T-cell (primary cell): ENCODE measurements at places on chromosomes 2 and 18. TPM values are rescaled to one million over a fixed set of nuclear protein-coding genes. Genes with fewer than 3 reads are reported as not detected.

LBH gene
- 323 TPM for total RNA-seq

PRKRA gene
- total RNA-seq = 97.0 TPM

CCDC85A gene
- total RNA-seq = not detected

SERPINB3 gene
- total RNA-seq = not detected

CRYBA2 gene
- not detected for total RNA-seq

C2orf80 gene
- total RNA-seq = not detected

GRCh38 chr2:76295762-76296161 is 585.0 kb upstream of the GCFC2 start:
- no peaks in the 10 kb centered on the region for H3K27me3 ChIP-seq
- H3K4me3 ChIP-seq = no peak overlapping the region
- DNase-seq = no peak
- H3K4me1 ChIP-seq = no peaks in the 10 kb centered on the region
- no peaks in the 10 kb centered on the region for H3K36me3 ChIP-seq
- no peak overlapping the region for H3K27ac ChIP-seq

GRCh38 chr18:49030692-49031443 is 80.1 kb upstream of the SMAD7 start:
- no peak for DNase-seq
- no peaks in the 10 kb centered on the region for H3K27me3 ChIP-seq
- H3K4me3 ChIP-seq = no peak overlapping the region
- no peak overlapping the region for H3K27ac ChIP-seq

GRCh38 chr18:70158992-70159717 is 46.3 kb downstream of the RTTN start:
- H3K36me3 ChIP-seq = peaks cover 22% of the 10 kb centered on the region
- H3K4me1 ChIP-seq = no peaks in the 10 kb centered on the region
- H3K27ac ChIP-seq = no peak overlapping the region
- no peaks in the 10 kb centered on the region for H3K27me3 ChIP-seq

DNA sequence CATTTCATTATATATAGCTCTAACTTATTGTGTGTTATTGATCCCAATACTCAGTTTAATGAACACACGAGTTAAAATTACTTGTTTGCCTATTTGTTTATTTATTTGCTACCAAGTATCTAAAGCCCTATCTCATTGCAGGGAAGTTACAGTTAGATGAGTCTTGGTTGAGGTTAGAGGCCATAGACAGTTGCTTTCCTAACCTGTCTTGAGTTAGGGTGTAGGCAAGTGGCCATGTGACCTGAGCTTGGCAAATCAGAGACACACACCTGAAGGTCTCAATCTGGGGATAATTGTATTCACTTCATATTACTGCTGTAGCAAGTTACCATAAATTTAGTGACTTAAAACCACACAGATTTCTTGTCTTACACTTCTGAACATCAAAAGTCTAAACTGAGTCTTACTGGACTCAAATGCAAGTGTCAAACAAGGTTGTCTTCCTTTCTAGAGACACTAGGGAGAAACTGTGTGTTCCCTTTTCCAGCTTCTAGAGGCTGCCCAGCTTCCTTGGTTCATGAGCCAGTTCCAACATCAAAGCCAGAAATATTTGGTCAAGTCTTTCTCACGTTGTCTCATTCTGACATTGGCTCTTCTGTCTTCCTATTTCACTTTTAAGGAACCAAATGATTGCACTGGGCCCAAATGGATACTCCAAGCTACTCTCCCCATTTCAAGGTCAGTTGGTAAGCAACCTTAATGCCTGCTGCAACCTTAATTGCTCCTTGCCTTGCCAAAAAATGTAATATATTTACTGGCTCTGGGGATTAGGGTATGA is 39.7 kb downstream of the COL3A1 start:
- DNase-seq = no peak
- no peak overlapping the region for H3K27ac ChIP-seq
- no peaks in the 10 kb centered on the region for H3K4me1 ChIP-seq
- no peak overlapping the region for H3K4me3 ChIP-seq

GRCh38 chr18:7417727-7418126 is 149.4 kb upstream of the PTPRM start:
- H3K27ac ChIP-seq = no peak overlapping the region
- no peaks in the 10 kb centered on the region for H3K4me1 ChIP-seq
- DNase-seq = no peak
- H3K36me3 ChIP-seq = no peaks in the 10 kb centered on the region
- H3K4me3 ChIP-seq = no peak overlapping the region

GRCh38 chr2:42618116-42618515 is 49.7 kb downstream of the MTA3 start:
- H3K27me3 ChIP-seq = no peaks in the 10 kb centered on the region
- H3K4me1 ChIP-seq = no peaks in the 10 kb centered on the region
- H3K27ac ChIP-seq = no peak overlapping the region

DNA sequence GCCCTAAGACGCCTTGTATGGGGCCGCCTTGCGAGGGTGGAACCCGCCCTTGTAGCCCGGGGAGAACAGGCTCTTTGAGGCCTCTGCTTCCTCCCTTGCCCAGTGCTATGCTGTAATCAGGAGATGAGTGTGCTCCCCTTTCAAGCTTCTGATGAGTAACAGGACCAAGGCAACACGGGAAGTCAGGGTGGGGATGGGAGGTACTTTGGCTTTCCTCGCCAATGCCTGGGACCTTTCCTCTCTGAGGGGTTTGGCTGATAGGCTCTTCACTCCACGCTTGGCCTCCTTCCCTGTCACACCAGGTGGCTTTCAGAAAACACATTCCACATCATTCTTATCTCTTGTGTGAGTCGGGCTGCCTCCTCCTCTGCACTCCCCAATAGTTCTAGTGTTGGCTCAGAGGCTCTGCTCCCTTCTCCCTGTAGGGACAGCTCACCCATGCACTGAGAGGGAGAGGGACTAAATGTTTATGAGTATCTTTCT is 223.7 kb upstream of the TRIB2 start:
- no peaks in the 10 kb centered on the region for H3K27me3 ChIP-seq
- peak overlapping the region; percentile 40 for H3K27ac ChIP-seq
- H3K4me3 ChIP-seq = no peak overlapping the region
- no peak for DNase-seq
- no peaks in the 10 kb centered on the region for H3K36me3 ChIP-seq
- peaks cover 39% of the 10 kb centered on the region for H3K4me1 ChIP-seq

GRCh38 chr18:44453505-44453904 is 227.2 kb upstream of the SETBP1 start:
- no peak overlapping the region for H3K4me3 ChIP-seq
- no peaks in the 10 kb centered on the region for H3K36me3 ChIP-seq
- DNase-seq = no peak
- H3K27ac ChIP-seq = no peak overlapping the region
- no peaks in the 10 kb centered on the region for H3K4me1 ChIP-seq

DNA sequence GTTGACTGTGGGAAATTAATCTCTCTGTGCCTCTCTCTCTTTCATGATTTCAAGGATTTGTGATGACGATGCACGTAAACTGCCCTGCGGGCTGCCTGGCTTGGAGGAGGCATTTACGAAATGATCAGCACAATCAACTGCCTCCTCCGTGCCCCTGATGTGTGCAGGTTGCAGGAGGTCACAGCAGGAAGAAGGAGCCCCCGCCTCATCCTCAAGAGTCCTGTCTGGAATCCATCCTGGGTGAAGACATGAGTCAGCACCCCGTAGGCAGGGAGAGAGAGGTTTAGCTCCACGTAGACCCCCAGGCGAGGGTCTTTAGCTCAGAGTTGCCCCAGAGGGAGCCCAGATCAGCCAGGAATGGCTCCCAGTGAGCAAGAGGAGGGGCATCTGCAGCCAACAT is 17.1 kb upstream of the TEX51 start:
- no peak overlapping the region for H3K27ac ChIP-seq
- no peak for DNase-seq
- peaks cover 6% of the 10 kb centered on the region for H3K4me1 ChIP-seq

DNA sequence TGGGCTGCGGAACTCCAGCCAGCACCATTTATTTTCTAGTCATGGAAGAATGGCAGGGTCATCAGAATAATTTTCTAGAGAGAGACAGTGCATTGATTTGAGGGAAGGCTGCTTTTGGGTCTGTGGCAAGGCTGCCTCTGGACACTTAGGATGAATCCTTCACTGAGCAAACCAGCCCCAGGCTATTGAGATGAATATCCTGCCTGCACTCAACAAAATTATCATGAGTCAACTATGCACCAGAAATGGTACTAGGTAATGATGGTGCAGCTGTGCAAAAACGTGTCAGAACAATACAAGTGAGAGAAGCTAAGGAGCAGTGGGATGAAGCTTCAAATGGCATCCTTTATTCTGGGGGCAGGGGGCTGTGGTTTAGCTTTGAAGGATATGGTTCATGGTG is 115.8 kb downstream of the SPHKAP start:
- H3K4me1 ChIP-seq = no peaks in the 10 kb centered on the region
- H3K27me3 ChIP-seq = no peaks in the 10 kb centered on the region

DNA sequence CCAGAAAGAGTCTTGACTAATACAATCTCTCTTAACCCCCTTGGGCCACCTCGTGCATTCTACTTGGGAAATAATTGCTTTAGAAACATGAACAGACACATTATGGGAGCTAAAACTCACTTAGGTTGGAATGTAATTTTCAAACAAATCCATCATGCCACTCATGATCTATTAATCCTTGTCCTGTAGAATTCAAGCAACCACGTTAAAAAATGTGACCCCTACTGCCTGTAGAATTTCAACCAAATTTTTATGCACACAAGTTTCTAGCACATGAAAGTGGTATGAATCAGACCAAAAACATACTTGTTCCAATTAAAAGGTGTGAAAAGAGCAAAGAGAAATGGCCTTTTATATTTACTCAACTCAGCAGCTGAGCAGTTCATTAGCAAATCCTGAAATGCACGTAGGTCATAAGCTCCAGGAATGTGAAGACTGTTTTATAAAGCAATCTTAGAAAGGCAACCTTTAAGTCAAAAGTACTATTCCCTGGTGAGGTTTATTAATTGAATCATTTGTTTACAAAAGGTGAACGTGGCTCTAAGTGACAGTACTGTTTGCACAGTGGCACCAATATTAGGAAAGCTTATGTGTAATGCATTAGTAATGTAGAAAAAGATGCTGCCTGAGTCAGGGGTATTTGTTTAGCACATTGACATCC is 459.4 kb upstream of the UBE2E3 start:
- no peaks in the 10 kb centered on the region for H3K4me1 ChIP-seq
- no peak overlapping the region for H3K4me3 ChIP-seq
- no peak for DNase-seq
- no peaks in the 10 kb centered on the region for H3K36me3 ChIP-seq
